ENCODE measurements at places on chromosomes 12 and 14.

DNA sequence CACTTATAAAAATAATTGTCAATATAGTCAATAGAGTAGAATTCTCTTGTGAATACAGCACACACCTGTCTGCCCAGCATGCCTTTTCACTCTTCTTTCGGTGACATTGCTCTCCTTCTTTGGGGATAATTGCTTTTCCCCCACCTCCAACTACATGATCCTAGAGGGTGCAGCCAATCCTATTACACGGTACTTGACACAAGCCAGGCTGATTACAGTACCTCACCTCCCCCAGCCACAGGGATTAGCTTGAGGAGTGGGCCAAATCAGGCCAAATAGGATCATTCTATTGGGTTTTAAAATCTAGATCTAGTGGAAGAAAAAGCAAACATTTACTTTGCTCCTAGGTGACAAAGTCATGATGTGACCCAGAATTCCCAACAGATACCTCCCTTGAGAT lies 16.8 kb upstream of the NFYB start:
- DNase-seq, result no peak

- DNase-seq, result no peak
Measured at GRCh38 chr14:60722107-60722356, 2.1 kb downstream of the SIX4 start.

DNA sequence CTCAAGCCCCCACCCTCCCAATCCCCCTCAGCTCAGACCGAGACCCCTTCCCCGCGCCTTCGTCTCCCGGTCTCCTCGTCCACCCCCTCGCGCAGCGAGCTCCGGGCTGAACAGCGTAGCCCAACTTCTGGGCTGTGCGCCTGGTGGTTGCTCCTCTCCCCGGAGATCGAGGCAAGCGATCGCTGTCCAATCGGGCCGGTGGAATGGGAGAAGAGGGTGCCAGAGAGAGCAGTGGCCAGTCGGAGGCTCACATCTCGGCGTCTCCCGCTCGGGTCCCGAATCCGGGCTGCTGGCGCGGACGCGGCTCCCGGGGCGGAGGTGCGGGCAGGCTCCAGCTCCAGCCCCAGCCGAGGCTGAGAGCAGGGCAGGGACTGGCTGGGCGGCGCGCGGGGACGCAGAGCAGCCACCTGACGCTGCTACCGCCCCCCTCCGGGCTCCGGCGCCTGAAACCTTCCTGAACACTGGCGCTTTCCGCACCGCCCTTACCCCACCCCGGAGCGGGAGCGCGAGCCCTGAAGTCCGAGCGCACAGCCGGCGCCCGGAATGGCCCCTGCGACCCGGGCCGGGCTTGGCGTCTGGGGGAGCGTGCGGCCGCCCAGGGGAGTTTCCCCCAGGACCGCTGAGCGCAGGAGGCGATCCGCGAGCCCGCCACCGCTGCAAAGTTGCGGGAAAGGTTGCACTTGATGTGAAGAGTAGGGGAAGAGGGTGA lies 508 bp upstream of the KCNH5 start:
- no peak for DNase-seq

DNA sequence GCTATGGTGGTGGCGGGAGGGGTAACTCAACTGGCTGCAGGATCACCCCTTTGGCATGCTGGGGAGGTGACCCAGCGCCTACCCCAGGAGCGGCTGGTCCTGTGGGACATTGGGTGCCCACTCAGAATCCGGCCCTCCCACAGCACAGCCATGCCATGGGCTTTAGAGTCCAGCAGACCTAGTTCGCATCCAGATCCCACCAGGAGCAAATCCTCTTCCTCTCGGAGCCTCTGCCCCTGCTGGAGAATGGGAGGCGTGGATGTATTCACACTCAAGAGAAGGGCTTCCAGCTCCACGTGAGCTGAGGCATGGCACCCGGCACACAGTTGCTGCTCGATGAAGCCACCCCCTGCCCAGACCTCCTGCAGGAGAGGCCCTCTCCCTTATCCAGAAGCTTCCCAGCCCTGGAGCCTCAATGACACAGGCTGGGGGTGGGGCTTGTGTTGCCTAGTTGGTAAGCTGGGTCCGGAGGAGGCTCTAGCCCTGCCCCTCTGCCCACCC lies 17.7 kb downstream of the FAM222A start:
- DNase-seq, result no peak

DNA sequence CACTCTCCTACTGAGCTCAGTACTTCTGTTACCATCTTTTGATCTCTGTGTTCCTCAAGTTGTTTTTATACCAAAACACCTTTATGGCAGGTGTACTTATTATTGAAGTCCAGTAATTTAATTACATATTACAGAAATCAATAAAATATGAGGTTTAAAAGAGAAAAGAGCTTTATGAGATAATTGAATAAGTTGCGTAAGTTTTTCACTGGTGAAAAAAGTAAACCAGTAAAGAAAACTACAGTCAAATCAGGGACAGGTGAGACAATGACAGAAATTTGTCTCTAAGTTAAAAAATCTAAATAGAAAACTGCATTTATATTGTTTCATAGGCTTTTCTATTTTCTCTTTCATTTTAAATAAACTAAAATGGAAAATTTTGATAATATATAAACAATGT lies 29.1 kb upstream of the PTPRB start:
- no peak for DNase-seq

DNA sequence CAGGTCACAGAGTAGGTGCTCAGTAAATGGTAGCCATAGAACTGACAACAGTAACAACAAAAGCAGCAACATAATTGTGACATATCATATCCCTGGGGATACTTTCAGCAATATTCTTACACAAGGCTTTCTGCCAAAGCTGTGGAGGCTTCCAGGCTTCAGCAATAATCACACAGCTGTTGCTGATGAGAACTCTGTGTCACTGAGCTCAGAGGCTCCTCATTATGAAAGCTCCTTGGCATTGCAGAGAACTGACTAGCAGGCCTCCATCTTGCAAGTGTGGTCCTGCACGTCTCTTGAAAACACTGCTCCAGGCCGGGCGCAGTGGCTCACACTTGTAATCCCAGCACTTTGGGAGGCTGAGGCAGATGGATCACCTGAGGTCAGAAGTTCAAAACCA lies 97.3 kb upstream of the BTG1 start:
- DNase-seq, result no peak

DNA sequence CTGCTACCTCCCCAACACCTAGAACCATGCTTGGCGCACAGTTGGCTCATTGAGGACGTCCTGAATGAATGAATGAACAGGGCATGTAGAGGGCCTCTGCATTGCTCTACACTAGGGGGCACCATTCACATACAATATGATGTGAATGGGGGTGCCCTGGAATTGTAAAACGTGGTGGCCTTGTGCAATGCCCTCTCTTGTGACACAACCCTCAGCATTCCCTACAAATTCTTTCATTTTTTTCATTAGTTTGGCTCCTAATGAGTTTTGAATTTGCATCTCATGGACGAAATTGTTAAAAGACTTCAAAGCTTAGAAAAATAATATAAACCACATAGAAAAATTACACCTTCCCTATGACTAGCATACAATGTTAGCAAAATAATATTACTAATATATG lies 2.3 kb upstream of the DIO2 start:
- no peak for DNase-seq

DNA sequence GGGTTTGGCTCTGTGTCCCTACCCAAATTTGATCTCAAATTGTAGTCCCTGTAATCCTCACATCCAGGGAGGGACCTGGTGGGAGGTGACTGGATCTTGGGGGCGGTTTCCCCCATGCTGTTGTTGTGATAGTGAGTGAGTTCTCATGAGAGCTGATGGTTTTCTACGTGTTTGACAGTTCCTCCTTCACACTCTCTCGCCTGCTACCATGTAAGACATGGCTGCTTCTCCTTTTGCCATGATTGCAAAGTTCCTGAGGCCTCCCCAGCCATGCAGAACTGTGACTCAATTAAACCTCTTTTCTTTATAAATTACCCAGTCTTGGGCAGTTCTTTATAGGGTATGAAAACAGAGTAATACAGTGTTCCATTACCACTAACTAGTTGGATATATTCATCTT lies 10.3 kb upstream of the LRRC23 start:
- no peak for DNase-seq

DNA sequence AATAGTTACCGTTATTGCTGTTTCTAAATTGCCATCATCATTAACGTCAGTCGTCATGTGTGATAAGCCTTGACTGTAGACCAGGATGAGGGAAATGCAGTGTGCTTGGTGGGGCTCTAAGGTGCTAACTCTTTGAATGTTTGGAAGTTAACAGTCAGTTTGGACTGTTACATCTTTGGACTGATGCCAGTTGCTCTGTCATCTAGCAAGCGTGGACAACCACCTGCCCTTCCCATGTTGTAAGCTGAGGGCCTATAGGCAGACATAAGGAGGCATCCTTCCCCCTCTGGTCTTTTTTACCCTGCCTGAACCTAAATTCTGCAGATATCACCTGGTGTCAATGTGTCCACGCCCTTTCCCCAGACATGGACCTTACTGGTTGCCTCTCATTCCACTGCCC lies 94.4 kb downstream of the PPP2R5C start:
- no peak for DNase-seq

DNA sequence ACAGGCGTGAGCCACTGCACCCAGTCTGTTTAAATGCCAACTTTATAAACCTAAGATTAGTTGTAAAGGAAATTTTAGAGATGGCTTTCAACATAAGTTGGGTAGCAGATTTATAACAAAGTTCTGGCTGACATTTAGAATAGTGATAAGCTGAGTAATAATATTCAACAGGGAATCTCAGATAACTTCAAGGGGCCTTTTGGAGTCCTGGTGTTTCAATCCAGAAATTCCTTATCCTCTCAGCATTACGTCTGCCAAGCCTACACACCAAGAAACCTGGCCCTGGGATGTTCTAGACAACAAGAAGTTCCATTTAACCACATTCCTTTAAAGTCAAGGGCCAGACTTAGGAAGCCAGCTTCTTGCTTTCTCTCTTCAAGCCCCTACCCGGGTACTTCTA lies 59.5 kb upstream of the DYRK2 start:
- DNase-seq, result no peak

GRCh38 chr12:41772478-41772877 lies 372.2 kb downstream of the GXYLT1 start:
- no peak for DNase-seq

DNA sequence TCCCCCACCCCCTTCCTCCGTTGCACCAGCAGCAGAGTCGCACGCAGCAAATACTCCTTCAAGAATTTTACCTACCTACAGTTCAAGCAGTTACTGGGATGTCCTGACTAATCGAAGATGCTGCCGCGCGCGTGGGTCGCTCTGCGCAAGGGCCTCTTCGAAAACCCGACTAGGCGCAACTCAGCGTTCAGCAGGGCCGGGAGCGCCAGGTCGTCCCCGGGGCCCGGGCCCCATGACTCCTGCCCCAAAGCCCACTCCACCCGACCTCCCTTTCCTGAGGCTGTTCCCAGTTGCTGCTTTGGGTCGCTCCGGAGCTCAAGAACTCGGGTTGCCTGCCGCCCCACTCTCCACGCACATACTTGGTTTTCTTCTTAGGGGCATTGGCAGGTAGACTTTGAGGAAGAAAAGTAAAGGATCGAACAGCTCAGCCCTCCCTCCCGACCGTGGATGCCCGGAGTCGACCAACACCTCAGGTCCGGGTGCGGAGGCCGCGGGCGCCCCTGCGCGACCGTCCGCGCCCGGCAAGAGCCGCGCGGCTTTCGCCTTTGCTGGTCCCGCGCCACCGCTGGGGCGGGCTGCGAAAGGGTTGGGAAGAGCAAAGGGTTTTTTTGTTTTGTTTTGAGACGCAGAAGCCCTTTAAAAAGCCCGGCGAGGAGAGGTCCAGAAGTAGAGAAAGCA lies 1.9 kb downstream of the BMP4 start:
- no peak for DNase-seq

GRCh38 chr12:109793411-109793810 lies 39.8 kb downstream of the TRPV4 start:
- no peak for DNase-seq

DNA sequence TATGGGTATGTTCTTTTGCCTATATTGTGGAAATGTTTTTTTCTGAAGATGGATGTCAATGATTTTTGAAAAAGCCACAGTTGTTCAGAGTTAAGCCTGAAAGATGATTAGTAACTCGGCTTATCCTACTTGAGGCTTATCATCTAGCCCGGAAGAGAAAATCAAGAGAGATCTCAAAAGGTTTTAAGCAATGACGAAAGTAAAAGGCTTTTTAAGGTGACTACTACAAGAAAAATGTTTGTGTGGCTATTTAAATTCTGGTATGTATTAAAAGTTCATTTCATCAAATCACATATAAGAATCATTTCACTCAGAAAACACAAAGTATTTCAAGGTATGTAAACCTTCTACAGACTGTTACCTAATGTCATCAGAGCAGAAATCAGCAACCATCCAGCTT lies 40.2 kb downstream of the HEATR5A start:
- DNase-seq, result no peak

DNA sequence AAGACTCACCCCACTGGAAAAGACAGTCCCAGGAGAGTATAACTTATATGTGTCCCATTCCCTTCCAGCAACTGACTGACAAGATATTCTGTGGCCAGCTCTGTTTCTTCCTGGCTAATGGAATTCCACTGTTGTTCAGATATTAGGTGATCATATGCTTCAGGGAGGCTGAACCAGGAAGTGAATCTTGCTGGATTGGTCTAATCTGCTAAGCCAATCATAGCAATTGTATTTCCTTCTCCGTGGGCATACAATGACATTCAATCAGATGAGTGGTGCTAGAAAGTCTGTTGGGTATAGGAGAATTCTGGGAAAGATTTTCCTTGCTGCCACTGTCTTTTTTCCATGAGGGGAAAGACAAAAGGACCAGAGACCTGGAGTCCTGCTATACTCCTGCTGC lies 12.1 kb downstream of the PYGL start:
- DNase-seq, result no peak

GRCh38 chr12:53972152-53972702 lies 699 bp upstream of the HOXC11 start:
- no peak for DNase-seq

- no peak for DNase-seq
Measured at GRCh38 chr12:21697904-21698630, 40.4 kb upstream of the LDHB start.

DNA sequence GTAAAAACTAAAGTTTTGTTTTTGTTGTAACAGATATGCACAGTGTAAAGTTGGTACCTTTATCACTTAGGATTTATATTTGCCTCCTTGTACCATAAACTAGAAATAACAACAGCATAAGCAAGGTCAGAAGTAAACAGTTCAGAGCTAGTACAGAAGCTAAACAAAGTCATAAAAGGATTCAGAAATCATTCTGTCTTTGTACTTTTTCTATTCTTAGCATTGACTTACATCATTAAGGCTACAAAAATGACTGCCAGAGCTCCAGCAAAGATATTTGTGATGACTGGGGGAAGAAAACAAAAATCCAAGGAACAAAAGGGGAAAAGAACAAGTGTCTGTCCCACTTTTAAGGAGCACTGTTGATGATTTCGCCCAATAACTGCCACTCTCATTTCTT lies 347.2 kb downstream of the CCDC91 start:
- DNase-seq, result no peak
